ENCODE measurements at places on chromosomes 3 and 15.

- DNase-seq, result peak; percentile 88
Measured at GRCh38 chr3:183825456-183826161, at the start of gene MAP6D1. Gene MAP6D1, minus strand, starts transcription at chr3:183825577. Its CDS starts 30 bp downstream, at chr3:183825547.

- DNase-seq, result no peak
Measured at GRCh38 chr3:56970461-56970879, 90.0 kb upstream of the SPATA12 start.

- peak; percentile 13 for DNase-seq
Measured at GRCh38 chr3:82055792-82056191, 294.3 kb upstream of the GBE1 start.

- DNase-seq, result no peak
Measured at GRCh38 chr15:67803996-67804843, 21.1 kb upstream of the SKOR1 start.

- DNase-seq, result no peak
Measured at GRCh38 chr15:32819448-32819847, 101.6 kb downstream of the GREM1 start.

GRCh38 chr3:46282696-46283095 is 40.4 kb downstream of the CCR3 start:
- DNase-seq, result no peak

Measured in AG20443 (cell line).